ENCODE measurements at places on chromosomes 7 and 10.

GRCh38 chr7:301291-302053, 11.5 kb downstream of the FOXL3 start:
- no peak for DNase-seq

DNA sequence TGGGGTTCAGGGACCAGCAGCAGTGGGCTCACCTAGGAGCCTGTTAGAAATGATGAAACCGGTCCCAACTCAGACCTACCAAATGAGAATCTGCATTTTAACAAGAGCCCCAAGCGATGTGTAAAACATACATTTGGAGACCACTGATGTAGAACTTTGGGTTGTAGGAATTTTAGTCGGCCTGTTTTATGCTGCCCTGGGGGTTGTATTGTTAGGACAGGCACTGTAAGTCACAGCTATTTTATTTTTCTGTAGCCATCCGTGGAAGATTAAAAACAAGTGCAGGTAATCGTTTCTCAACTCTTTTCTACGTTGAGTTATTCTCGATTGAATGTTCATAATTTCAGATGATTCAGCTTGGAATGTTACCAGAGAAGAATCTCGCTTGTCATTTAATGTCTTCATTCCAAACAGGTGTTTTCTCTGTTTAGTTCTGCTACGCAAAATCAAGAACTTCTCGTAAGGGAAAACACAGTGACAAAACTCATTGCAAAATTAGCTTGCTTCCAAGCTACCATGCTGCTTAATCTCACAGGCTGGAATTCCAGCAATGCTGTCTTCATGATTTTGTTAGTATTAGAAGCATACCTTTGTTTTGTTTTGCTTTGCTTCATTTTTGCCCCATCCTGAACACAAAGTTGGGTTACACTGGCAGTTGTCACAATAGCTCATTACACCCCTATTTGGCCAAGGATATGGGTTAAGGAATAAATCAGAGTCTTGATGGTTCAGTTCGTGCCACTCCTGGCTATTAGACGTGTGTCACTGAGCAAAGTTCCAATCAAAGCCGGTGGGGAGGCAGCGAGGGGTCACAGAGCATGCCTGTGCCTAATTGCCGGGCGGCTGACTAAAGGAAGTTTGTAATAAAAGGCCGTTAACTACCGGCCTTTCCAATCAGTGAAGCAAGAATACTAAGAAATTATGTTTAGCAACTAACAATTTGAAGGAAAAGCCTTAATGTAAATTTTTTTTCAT, 676.9 kb downstream of the GATA3 start:
- DNase-seq: no peak

- no peak for DNase-seq
Measured at GRCh38 chr10:93076871-93077270, 3.2 kb downstream of the CYP26A1 start.

GRCh38 chr7:35256256-35257175, 2.6 kb upstream of the TBX20 start:
- DNase-seq: no peak

DNA sequence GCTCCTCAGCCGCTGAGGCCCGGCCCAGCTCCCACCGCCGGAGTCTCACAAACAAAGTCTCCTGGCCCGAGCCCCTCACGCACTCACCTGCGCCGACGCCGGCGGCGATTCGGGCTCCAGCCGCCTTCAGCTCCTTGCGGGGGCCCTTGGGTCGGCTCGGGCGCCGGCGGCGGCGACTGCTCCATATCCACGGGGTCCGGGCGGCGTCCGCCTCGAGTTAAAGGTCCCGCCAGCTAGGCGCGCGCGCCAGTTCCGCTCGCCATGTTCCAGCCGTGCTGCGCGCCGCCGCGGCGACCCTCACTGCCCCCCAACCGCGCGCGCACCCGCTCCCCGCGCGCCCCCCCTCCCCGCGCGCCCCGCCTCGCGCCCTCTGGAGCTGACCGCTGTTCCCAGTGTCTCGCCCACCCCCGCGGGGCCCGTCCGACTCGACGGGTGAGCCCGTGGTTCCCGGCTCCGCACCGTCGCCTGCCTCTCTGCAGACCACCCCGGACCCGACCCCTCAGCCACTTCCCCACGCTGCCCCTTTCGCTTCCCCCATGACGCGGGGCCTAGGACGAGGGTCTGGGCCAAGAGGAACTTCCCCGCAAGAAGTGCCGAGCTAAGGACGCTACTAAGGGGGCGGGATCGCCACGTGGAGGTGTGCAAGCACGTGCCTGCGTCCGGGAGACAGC, 396.1 kb downstream of the ZNF33B start:
- no peak for DNase-seq

DNA sequence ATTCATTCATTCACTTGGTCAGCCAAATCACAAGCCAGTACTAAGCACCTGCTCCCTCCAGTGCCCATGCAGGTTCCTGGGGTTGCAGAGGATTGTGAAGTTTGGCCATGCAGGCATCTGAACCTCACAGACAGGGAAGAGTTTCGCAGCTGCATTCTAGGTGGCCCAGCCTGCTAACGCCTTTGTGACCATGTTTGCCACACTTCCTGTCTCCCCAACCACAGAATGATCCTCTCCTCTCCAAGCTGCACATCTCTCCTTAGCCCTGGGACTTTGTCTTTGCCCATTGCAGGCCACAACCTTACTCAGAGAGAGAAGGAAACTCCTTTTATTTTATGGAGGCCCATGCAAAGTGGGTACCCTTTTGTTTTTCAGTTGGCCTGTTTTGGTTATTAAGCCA, 31.8 kb downstream of the EPDR1 start:
- no peak for DNase-seq

- no peak for DNase-seq
Measured at GRCh38 chr10:122768389-122768745, 68.7 kb upstream of the C10orf120 start.

DNA sequence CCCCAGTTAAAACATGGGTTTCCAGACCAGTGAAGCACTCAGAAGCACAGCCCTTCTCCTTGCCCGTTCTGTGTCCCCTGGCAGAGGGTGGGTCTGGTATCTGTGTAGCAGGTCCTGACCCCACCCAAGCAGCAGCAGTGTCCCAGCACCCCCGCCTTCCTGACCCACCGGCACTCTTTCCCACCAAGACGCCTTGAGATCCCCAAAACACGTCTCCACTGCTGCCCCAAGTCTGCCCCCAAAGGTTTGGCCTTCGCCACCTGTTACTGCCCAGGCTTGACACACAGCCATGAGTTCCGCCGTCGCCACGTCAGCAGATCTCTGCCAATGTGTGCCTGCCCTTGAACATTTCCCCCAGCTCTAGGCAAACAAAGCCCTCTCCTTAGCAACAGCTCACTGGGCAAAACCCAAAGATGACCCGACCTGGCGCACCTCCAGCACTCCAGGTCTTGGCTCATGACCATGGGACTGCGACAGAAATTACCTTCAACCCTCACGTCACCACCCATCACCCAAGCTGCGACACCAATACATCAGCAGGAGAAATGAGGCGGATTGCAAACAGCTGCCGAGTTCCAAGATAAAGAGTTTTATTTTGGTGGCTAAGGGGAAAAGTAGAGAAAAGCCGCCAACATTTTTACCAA, 75.6 kb downstream of the CTBP2 start:
- DNase-seq: no peak

GRCh38 chr7:47308808-47309207, 273.1 kb downstream of the TNS3 start:
- DNase-seq: no peak

GRCh38 chr10:86290933-86291615, 75.5 kb downstream of the GRID1 start:
- no peak for DNase-seq

DNA sequence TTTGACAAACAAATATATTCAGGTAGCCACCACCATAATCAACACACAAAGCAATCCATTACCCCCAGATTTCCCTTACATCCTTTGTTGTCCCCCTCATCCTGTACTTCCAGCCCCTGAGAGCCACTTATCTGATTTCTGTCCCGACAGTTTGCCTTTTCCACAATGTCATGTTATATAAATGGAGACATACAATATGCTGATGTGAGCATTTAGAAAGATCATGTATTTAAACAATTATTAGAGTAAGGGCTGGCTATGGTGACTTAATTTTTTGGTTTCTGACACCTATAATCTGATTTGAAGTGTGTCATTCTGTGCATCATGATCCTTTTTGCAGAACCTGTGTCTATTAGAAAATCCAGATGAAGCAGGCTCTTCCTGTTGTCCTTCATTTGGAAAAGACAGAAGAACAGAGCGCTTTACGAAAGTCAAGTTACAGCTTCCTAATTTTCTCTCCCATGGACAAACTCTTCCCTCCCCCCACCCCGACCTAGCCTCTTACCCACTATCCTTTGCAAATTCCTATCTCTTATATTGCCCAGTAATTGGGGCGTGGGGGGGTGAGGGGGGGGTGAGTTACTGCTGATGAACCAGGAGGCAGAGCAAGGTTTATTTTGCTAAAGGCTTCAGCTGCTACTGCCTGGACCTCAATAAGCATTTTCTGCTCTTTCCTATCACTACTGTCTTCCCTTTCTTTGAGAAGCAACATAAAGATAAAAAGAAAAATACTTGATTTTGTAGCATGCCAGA, 252.4 kb upstream of the C7orf33 start:
- no peak for DNase-seq

GRCh38 chr10:15169555-15170401, 1.3 kb upstream of the NMT2 start:
- DNase-seq: peak; percentile 69

DNA sequence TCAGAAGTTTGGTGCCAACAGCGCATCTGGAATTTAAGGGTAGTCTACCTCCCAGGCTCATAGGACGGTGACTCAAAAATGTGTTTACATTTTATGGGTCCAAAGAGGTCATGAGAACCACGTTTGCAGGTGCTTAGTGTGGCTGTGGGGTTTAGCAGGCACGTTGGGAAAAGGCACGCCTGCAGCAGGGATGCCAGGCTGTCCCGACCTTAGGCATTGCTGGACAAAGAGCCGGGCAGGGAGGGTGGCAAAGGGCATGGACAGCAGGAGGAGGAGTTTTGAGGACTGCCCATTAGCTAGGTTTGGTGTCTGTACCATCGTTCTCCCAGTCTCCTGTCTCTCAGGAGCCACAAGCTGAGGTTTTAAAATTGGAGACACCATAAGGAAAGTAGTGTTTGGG, 104.4 kb downstream of the TRRAP start:
- DNase-seq: no peak

GRCh38 chr10:111079781-111080180, 3.0 kb downstream of the ADRA2A start:
- DNase-seq: no peak

DNA sequence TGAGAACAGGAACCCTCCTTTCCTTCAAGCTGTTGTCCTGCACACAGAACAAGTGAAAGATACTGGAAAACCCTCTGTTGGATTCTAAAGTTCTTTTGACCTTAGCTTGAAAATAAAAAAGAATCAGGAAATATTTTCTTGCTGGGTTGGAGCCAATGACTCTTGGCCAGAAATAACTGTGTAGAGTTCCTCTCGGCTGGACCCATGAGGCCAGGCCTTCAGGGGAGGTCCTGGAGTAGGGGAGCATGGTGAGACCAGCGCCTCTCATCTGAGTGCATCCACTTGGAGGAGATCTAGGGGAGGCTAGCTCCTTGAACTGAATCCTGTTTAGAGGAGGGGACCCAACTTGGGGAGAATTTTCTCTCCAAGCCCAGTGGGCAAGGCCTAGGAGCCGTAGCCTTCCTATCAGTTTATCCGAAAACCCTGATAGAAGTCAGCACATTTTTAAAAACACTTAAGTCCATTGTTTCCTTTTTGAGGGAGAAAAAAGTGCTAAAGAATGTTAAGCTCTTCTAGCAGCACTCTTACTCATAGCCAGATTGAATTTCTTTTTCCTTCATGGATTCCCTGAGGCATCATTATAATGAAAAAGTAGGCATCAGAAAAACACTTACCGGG, 635.7 kb upstream of the ANKRD30A start:
- no peak for DNase-seq

DNA sequence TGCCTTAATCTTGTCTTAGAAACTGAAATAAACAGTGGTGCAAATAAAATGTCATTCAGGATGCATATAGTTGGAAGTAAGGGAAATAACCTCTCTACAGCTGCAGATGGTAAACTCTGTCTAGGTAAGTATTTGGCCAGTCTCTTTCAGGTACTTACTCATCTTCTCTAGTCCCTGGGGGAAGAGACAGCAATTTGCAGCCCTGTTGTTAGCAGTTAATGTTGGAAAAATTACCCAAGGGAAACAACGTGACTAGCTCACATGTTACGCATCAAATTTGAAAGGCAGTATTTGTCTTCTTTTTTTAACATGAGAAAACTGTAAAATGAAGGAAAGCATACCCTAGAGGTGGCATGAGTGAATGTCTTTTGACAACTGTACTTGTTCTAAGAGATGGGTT, 3.2 kb upstream of the HUS1 start:
- DNase-seq: no peak

- DNase-seq: peak; percentile 66
Measured at GRCh38 chr7:31488562-31489203, 25.2 kb upstream of the ITPRID1 start.

DNA sequence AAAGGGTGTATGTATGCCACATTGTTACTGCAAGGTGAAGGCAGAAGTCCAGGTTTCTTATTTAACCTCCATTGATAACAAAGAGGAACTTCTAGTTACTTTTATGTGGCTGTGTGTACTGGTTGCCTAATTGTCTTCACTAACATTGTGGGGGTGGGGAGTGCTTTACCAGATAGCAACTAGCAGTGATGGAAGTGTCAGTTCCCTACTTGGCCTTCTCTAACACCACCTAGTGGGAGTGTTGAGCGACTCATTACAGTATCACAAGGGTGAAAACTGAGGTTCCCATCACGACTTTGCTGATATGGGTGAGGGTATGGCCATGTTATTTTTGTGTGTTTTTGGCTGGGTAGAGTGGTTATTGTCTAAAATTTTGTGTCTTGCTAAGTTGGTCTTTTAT, 274.4 kb downstream of the THSD7A start:
- DNase-seq: peak; percentile 12

Measured in activated CD4-positive, alpha-beta T cell treated with anti-CD3 and anti-CD28 coated beads, Interleukin-2, amount 50 U/mL, for 16 hours (primary cell).